ENCODE measurements at places on chromosomes 3 and 15. TPM values are rescaled to one million over a fixed set of nuclear protein-coding genes. Genes with fewer than 3 reads are reported as not detected.

The VPS18 gene
- 55.4 TPM for total RNA-seq

The CRYGS gene
- total RNA-seq = 0.88 TPM

The LARP6 gene
- 76.0 TPM for total RNA-seq

The DUSP7 gene
- total RNA-seq = 12.7 TPM

The SHF gene
- total RNA-seq = 4.1 TPM

The PROK2 gene
- total RNA-seq = not detected

The TEX264 gene
- 55.4 TPM for total RNA-seq

The MESP1 gene
- total RNA-seq = under 0.01 TPM

The EOMES gene
- not detected for total RNA-seq

The HCLS1 gene
- total RNA-seq = 2.9 TPM

The SPATA12 gene
- not detected for total RNA-seq

The ACAN gene
- total RNA-seq = 12.7 TPM
